ENCODE measurements at places on chromosomes 2 and 18.

DNA sequence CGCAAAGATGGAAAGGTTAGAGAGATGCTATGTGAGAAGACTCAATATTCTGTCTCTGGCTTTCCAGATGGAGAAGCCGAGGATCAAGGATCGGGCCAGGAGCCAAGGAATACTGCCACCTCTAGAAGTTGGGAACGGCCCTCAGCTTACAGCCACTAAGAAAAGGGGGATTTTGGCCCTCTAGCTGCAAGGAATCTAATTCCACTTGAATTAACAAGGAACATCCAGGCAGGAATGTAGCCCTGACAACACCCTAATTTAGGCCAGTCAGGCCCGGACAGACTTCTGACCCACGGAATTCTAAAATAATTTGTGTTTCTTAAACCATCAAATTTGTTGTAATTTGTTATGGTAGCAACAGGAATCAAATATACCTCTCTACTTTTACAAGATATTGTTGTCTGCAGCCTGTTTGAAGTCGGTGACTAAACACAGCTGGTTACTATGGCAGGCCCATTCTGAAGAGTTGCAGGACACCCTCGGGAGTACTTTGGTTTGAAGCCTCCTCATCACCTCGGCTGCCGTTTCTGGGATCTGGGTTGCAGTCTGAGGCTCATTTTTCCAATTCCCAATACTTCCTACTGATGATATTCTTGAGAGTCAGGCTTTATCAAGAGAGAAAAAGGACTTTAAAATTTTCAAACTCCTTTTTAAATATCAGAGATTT lies 1131.2 kb downstream of the TSN start:
- DNase-seq: no peak

GRCh38 chr18:53952700-53953099 lies 271.8 kb downstream of the MBD2 start:
- DNase-seq: no peak

DNA sequence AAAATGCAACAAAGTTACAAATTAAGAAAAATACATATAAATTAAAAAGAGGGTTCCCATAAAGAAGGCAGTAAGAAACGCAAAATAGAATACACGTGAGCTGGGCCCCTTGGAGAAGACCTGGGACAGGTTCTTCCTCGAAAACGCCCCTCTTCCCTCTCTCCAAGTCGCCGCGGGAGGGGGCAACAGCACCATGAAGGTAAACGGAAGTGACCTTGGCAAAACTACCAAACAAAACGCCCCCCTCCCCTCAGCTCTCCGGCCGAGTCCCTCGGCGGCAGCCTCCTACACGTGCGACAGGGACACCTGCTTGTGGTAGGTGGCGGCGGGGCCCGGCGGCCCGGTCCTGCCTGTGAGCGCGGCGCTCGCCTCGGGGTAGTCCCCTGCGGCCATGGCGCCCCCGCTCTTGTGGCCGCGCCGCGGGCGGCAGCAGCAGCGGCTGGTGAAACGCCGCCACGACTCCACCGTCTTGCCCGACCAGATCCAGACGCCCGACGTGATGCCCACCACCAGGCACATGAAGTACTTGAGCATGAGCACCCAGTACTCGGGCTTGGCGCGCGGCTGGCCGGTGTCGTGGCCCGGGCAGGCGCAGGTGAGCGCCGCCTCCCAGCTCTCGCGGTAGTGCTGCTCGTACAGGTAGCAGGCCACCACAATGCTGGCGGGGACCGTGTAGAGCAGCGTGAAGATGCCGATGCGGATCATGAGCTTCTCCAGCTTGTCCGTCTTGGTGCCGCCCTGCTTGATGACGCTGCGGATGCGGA lies 2.8 kb downstream of the FZD5 start:
- DNase-seq: no peak

DNA sequence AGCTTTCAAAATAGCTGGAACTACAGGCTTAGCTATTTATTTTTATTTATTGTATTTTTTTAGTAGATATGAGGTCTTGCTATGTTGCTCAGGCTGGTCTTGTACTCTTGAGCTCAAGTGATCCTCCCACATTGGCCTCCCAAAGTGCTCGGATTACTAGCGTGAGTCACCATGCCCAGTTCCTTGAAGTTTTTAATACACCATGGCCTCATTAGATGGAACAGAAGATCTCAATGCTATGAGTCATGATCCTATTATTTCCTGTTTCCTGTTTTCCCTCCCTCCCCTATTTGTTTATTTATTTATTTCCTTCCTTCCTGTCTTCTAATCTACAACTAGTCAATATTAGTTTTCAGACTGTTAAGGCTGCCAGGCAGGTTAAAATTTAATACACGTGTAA lies 309.0 kb downstream of the CMPK2 start:
- DNase-seq: no peak
